ENCODE measurements at places on chromosomes 7 and 10. TPM values are rescaled to one million over a fixed set of nuclear protein-coding genes. Genes with fewer than 3 reads are reported as not detected.

Gene FKBP6
- total RNA-seq, result not detected

GRCh38 chr7:54877683-54878082 lies 118.7 kb upstream of the SEC61G start:
- no peak overlapping the region for H3K27ac ChIP-seq
- no peak for DNase-seq
- H3K27me3 ChIP-seq, result no peaks in the 10 kb centered on the region
- H3K4me3 ChIP-seq, result no peak overlapping the region
- H3K36me3 ChIP-seq, result no peaks in the 10 kb centered on the region
- peaks cover 1% of the 10 kb centered on the region for H3K4me1 ChIP-seq

Gene ARPC1B
- 41.5 TPM for total RNA-seq

- no peaks in the 10 kb centered on the region for H3K4me1 ChIP-seq
- DNase-seq, result no peak
- no peak overlapping the region for H3K4me3 ChIP-seq
- H3K27me3 ChIP-seq, result no peaks in the 10 kb centered on the region
Measured at GRCh38 chr10:88168171-88169036, 305.0 kb downstream of the PTEN start.

- H3K27me3 ChIP-seq, result no peaks in the 10 kb centered on the region
- no peaks in the 10 kb centered on the region for H3K4me1 ChIP-seq
- H3K27ac ChIP-seq, result no peak overlapping the region
- DNase-seq, result no peak
Measured at GRCh38 chr7:107046491-107047259, 2.2 kb downstream of the PRKAR2B start.

DNA sequence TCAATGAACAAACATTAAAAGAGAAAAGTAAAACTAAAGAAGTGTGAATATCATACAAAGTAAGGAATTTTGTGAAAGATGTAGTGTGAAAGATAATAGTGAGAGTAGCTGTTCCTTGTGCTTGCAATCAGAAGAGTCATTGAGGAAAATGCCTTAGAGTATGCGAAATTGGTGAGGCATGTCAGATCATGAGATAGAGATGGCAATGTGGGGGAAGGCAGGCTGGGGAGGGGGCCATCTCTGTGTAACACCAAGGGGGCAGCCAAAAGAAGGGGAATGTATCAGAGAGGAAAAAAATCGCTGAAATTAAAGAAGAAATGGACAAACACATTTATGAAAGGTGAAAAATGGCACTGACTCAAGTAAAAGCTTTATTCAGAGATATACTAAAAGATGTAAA lies 19.6 kb upstream of the PRKAR2B start:
- no peak for DNase-seq
- H3K4me1 ChIP-seq, result no peaks in the 10 kb centered on the region
- H3K27ac ChIP-seq, result no peak overlapping the region
- no peaks in the 10 kb centered on the region for H3K27me3 ChIP-seq
- no peak overlapping the region for H3K4me3 ChIP-seq
